ENCODE measurements at places on chromosomes 6 and 20.

GRCh38 chr6:132768051-132768517 is 10.4 kb upstream of the VNN2 start:
- no peak for DNase-seq

- no peak for DNase-seq
Measured at GRCh38 chr6:6912817-6913744, 194.7 kb upstream of the RREB1 start.

GRCh38 chr6:7974938-7975763 is 64.6 kb upstream of the TXNDC5 start:
- DNase-seq = no peak

GRCh38 chr6:12842114-12842513 is 125.5 kb downstream of the PHACTR1 start:
- DNase-seq = no peak

DNA sequence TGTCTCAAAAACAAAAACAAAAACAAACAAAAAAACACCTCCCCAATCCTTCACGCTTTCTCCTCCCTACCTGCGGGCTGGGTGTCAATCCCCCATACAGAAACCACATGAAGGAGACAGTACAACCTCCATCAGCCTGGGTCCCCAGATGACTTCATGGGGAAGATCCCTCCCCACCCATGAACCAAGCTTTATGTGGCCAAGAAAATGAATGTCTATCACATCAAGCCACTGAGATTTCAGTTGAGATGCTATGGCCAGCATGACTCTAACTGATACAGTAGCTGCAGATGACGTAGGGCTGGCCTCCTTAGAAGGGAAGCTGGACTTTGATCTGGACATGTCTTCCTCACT is 21.2 kb upstream of the BNIP5 start:
- DNase-seq = no peak

- no peak for DNase-seq
Measured at GRCh38 chr6:56435326-56435725, 187.9 kb upstream of the COL21A1 start.

GRCh38 chr6:95084867-95085266 is 492.5 kb upstream of the MANEA start:
- no peak for DNase-seq

DNA sequence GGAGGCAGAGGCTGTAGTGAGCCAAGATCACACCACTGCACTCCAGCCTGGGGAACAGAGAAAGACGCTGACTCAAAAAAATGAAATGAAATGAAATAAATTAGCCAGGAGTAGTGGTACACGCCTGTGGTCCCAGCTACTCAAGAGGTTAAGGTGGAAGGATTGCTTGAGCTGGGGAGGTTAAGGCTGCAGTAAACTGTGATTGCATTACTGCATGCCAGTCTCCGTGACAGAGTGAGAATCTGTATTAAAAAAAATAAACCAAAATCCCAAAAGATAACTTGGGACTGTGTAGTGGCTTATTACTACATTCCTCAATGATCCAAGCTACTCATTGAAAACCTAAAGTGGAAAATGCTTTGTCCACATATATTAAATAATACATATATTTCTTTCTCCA is 87.0 kb downstream of the SGK1 start:
- no peak for DNase-seq

- peak; percentile 22 for DNase-seq
Measured at GRCh38 chr20:43537921-43538877, 20.6 kb upstream of the SGK2 start.

DNA sequence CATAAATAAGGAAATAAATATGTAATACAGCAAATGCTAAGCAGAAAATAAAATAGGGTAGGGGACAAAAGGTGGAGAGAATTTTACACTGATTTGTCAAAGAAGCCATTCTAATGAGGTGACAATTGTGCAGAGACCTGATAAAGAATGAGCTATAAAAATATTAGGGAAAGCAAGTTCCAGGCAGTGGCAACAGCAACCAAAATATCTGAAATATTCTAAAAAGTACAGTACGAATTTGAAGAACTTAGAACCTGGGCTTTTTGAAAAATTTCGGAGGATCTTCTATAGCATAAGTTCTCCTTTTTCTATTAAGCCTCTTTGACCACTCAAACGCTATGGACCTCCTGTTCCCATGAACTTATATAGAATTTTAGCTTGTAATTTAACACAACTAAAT is 98.0 kb upstream of the FAM184A start:
- no peak for DNase-seq

DNA sequence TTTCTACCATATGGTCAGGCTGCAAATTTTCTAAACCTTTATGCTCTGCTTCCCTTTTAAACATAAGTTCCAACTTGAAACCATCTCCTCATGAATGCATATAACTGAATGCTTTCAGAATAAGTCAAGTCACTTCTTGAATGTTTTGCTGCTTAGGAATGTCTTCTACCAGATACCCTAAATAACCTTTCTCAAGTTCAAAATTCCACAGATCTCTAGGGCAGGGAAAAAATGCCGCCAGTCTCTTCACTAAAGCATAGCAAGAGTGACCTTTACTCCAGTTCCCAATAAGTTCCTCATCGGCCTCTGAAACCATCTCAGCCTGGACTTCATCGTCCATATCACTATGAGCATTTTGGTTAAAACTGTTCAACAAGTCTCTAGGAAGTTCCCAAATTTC is 1011.2 kb upstream of the CITED2 start:
- no peak for DNase-seq

DNA sequence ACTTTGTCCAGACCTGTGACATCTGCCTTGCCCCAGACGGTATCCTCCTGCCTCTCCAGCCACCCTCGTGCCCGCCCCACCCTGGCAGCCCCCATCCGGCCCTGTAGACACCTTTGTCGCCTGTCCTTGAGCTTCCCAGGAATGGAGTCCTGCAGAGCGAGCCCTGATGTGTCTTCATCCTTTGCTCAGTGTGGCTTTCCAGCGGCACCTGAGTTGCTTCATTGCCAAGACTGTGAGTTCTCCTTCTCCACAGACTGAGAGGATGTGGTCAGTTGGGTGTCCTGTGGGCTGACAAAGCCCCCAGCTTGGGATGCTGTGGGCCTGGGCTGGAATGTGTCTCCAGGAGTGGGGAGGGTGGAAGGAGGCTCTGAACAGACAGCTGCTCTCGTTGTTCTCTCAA is 1.7 kb upstream of the CST4 start:
- DNase-seq = no peak

DNA sequence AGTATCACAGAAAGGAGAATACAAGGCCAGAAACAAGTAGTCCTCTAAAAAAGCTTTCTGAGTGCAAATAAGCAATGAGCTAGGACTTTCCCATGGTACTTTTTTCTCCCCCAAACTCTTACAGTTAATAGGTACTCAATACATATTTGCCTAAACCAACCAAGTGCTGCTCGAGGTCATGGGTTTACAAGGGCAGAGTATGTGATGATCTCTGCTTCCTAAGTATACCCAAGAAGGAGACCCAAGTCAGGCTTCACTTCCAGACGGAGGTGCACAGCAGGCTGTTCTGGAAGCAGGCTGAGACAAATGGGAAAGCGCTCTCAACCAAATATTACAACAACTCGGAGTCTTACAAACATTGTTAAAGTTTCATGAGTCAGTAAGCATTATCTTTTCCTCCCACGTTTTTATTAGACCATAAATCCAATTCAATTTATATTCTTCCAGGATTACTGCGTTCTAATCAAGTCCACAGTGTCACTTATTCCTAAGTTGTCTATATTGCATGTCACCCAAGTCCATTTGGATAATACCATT is 8.1 kb downstream of the FYN start:
- DNase-seq = no peak

DNA sequence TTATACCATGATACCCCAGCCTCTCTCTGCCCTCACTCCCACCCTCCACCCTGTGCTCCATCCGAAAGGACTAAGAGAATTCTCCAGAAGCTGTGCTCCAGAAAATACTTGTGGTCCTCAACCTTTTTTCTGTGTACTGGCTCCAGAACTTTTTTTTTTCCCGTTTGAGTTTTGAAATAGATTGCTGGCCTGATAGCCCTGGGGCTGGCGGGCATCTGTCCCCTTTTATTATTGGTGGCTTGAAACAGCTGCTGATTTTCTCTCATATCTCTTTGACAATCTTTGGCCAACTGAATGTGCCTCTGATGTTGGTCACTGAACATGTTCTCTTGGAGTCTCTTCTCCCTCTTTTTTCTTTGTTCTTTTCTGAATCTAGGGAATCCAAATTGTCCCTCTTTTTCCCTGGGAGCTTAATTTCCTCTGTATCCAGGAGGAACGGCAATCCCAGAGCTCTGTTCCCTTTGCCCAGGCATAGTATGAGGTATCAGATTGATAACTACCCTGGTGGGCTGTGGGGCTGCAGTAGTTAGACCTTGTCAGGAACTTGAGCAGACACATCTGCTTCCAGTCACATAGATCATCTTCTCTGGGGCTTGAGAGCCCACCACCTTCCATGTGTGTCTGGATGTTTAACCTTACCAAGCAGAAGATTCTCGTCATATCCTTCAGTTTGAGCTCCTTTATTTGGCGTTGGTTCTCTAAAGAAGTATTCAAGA is 1.6 kb downstream of the PPARD start:
- DNase-seq = no peak

- no peak for DNase-seq
Measured at GRCh38 chr20:63261060-63261794, 7.0 kb upstream of the NKAIN4 start.

GRCh38 chr6:150783813-150784212 is 81.7 kb upstream of the MTHFD1L start:
- no peak for DNase-seq

GRCh38 chr20:59673288-59673997 is 69.1 kb downstream of the PHACTR3 start:
- no peak for DNase-seq

Measured in NCI-H774 (cell line).